ENCODE measurements at places on chromosomes 1 and 21. TPM values are rescaled to one million over a fixed set of nuclear protein-coding genes. Genes with fewer than 3 reads are reported as not detected.

DNA sequence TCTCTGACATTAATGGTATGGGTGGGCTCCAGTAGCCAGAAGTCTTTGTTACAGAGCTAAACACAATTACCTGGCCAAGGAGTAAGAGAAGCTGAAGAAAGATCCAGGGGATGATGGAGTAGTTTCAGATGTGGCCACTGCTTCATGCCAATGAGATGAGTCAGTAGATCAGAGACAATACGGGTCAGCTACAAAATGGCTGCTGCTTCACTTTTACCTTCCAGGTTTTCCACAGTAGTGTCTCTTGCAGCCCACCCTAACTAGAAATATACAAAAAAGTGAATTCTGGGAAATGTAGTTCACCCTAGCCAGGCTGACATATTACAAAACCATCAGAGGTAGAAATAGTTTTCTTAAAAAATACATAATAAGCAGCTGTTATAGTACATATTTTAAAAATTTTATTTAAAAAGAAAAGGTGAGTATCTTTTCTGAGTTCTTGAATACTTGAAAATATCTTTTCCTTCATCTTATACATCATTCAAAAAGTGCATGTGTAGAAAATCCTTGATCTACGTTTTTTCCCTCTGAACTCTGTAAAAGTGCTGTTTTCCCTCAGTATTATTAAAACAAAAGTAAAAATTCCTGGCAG is 36.1 kb downstream of the LRIF1 start:
- no peak for DNase-seq

- DNase-seq = no peak
Observed at GRCh38 chr1:201350884-201351283, 26.6 kb downstream of the TNNT2 start.

GRCh38 chr1:215636258-215636965 is 69.3 kb downstream of the KCTD3 start:
- DNase-seq = no peak

GRCh38 chr1:175073061-175073460 is 5.4 kb downstream of the TNN start:
- DNase-seq = peak; percentile 50

DNA sequence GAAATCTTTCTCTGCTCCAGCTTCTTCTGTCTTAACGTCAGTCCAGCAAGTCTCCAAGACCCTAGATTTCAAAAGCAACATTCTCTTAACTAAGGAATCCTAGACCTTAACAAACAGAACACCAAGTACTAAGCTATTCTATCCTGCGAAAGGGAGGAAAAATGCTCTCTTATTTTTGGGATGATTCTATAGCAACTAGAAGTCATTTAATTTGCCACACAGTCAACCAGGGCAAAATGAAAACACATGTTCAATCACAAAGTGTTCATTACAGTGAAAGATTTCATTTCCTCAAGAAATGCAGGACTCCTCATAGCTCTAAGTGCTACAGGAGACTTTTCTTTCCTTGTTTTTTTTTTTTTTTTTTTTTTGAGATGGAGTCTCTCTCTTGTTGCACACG is 36.2 kb upstream of the DOCK7 start:
- DNase-seq = no peak

GRCh38 chr1:176144526-176144925 is 62.6 kb downstream of the COP1 start:
- DNase-seq = no peak

GRCh38 chr1:41648230-41648629 is 163.7 kb upstream of the EDN2 start:
- DNase-seq = no peak

- no peak for DNase-seq
Observed at GRCh38 chr1:4133297-4133938, 233.3 kb upstream of the C1orf174 start.

DNA sequence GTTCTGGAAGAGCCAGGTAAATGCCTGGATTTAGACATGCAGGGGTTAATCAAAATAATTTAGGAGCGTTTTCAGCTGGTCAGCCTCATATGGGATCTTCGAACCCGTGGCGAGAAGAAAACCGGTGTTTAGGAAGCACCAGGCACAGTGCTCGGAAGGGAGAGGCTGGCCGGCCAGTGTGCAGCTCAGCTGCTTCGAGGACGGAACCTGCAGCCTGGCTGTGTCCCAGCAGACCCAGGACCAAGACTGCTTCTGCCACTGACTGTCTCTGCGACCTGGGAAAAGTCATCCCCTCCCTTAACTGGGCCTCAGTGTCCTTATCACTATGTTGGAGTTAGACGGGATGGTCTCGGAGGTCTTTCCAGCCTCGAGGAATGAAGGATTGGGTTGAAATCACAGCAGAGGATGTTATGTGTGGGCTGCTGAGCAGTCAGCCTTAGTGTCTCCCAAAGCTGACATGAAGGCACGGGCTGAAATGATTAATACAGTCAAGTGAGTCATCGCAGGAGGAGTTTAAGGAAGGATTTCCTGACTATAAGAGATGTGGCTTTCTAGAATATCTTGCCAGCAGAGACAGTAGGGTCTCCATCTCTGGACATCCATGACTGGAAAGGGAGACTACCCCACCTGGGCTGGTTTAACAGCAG is 20.8 kb downstream of the PPFIA4 start:
- DNase-seq = no peak

GRCh38 chr1:34973326-34973725 is 11.8 kb downstream of the TMEM35B start:
- DNase-seq = no peak

GRCh38 chr1:18482721-18483425 is 2.1 kb downstream of the KLHDC7A start:
- DNase-seq = no peak

GRCh38 chr1:41241749-41242341 is at the start of gene SCMH1:
SCMH1 (minus strand) TSS chr1:41242306; CDS start chr1:41186133, 56,173 bp downstream.
- peak; percentile 53 for DNase-seq

GRCh38 chr21:40179166-40179565 is 311.9 kb downstream of the PCP4 start:
- DNase-seq = no peak

- DNase-seq = no peak
Observed at GRCh38 chr1:185972096-185972850, 238.1 kb downstream of the HMCN1 start.

- DNase-seq = no peak
Observed at GRCh38 chr1:87208931-87209330, 119.7 kb upstream of the LMO4 start.

- DNase-seq = no peak
Observed at GRCh38 chr1:17586172-17586964, 46.9 kb downstream of the ARHGEF10L start.

DNA sequence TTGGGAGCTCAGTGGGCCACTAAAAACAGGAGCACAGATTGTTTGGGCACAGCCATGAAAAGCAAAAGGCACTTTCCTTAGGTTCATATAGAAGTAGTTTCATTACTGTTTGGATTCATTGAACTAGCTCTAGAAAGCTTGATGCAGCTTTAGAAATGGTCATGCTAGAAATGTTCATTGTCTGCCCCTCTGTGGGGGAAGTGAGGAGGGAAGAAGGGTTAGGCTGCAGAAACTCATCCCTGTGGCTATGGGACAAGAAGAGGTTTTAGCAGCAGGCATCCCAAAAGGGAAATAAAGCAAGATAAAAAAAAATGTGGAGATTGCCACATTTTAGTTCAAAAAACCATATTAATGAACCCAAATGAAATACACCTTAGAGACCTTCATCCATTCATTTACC is 359.6 kb upstream of the PTBP2 start:
- no peak for DNase-seq

DNA sequence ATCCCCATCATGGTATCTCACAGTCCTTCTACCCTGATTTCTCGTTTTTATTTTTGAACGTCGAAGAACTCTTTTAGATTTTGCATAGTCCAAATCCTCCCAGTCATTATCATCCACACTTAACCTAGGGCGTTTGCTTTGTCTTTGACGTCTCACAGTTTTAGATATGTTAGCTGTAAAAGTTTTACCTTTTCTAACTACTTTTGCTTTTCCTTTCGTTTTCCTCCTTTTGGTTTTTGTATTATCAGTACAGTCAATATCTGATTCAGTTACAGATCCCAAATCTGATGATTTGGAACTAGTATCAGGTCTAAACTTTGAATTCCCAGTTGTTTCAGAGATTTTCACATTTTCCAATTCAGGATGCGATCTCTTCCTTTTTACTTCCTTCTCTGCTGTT is 13.1 kb upstream of the PSMG1 start:
- DNase-seq = no peak

DNA sequence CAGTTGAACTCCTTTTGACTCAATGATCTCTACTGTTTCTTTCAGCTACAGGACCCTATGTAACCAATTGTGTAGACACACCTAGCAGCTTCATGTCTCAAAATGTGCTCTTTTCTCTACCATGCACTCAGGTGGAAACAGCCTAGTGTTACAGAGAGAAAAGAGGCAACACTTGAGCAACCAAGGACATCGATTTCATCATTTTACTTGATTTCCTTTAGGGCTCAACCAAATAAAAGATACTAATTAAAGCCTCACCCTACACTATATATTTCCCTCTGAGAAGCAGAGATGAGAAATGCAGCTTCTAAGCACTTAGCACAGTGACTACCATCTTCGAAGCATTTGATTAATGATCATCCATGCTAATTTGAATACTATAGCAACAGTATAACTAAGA is 55.1 kb downstream of the PTGER3 start:
- DNase-seq = no peak

GRCh38 chr1:23577056-23578004 is 18.0 kb upstream of the ID3 start:
- no peak for DNase-seq

IL20 gene
- not detected for total RNA-seq

CD164L2 gene
- not detected for total RNA-seq

RASSF5 gene
- 3.0 TPM for total RNA-seq

COQ8A gene
- 41.7 TPM for total RNA-seq

LRRC39 gene
- total RNA-seq = 1.5 TPM

BCL2L15 gene
- total RNA-seq = 3.1 TPM

CCDC28B gene
- total RNA-seq = 3.5 TPM

AMPD1 gene
- not detected for total RNA-seq

CHD5 gene
- total RNA-seq = not detected

SLC1A7 gene
- not detected for total RNA-seq

HFM1 gene
- 8.2 TPM for total RNA-seq

UMODL1 gene
- total RNA-seq = not detected

KIF26B gene
- total RNA-seq = not detected
